NCI-H1694 (cell line): ENCODE measurements at places on chromosomes 5 and 9.

GRCh38 chr5:121526908-121527307 lies 324.8 kb upstream of the FTMT start:
- no peak for DNase-seq

DNA sequence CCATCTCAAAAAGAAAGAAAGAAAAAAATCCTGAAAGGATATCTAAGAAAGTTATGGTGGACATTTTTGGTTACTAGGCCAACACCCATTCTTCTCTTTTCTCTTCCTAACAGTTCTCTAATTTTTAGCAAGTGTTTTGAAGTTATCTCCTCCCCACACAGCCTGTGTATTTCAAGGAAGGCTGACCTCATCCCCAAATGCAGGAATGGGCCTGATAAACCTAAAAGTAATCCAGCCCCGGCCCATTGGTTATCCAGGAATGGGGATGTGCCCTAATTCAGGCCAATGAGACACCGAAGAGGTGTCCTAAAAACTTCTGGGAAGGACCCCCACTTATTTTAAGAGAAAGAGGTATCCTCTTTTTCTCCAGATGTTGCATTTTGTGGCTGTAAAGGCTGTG lies 46.6 kb downstream of the F2R start:
- no peak for DNase-seq

- DNase-seq, result peak; percentile 72
These were observed 24.2 kb downstream of the PCDHGC5 start for GRCh38 chr5:141512911-141513626.

DNA sequence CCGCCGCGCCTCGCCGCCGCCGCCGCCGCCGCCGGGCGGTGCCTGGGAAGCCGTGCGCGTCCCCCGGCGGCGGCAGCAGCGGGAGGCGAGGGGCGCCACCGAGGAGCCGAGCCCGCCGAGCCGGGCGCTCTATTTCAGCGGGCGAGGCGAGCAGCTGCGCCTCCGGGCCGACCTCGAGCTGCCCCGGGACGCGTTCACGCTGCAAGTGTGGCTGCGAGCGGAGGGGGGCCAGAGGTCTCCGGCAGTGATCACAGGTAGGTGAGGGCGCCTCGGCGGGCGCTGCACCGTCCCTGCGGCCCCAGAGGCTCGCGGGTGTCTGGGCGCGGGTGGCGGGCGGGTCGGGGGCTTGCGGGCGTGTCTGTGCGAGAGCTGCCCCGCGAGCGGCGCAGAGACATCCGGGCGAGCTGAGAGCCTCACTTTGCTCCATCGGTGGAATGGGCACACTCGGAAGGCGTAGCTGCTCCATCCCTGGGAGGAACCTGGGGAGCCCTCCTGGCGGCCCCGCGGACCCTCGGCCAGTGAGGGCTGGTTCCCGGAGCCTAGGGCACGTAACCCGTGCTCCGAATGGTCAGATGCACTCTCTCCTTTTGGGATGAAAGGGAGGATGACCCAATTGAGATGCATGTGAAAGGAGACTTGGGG lies 864 bp downstream of the PAPPA start:
- no peak for DNase-seq

- no peak for DNase-seq
These were observed 47.7 kb downstream of the MARCHF11 start for GRCh38 chr5:16131878-16132277.

GRCh38 chr5:72812488-72812887 lies 4.0 kb upstream of the TNPO1 start:
- DNase-seq, result no peak

DNA sequence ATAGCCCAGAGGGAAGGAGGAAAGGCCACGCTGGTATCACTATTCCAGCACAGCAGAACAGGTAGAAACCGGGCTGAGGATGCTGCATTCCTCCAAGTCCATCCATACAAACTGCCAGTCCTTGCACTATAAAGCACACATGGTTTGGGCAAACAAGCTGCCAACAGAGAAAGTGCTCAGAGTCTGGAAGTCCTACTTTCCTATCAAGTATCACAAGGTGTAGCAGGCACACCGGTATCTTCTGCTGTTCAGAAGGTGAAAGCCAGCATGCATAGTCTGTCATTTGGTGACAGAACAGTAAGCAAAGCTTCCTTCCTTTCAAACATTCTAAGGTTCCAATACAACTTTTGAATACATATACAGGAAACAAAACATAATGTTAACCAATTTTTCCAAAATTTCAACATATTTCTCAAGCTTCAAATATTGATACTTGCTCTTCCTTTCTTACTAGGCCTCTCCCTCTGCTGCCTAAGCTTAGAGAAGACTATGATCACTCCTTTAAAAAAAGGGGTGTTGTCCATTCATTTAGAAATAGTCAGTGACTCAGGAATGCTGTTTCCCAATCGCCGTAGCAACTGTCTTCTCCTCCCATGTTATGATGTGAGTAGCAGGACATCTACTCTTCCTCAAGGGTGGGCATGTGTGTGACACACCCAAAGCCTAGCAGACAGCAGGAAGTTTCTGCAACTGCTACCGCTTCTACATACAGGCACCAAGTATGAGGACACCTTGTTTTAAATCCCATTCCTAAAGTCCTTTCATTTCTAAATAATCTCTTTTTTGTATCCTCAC lies 14.7 kb downstream of the DIAPH1 start:
- DNase-seq, result no peak

GRCh38 chr9:2302606-2303005 lies 287.5 kb downstream of the SMARCA2 start:
- no peak for DNase-seq

DNA sequence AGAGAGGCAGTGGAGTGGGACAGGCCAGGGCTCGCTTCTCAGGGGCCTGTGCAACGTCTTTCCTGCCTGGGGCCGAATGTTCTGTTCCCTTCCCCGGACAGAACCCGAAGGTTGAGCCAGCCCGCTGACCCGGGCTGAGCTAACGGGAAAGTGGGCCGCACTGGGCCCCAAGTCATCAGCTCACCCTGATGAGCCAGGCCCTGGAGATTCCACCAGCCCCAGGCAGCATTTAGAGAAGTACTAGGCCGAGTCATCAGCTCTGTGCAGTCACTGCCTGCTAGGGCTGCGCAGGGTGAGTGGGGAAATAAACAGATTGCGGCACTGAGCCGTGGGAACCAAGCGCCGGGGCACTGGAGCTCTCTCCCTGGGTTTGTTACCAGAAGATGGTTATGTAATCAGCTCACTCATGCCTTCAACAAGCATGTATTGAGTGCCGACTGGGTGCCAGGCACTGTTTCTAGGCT lies 29.1 kb upstream of the DUSP1 start:
- DNase-seq, result no peak

- no peak for DNase-seq
These were observed 1004.1 kb upstream of the EDIL3 start for GRCh38 chr5:85388770-85389169.
